NCI-H1694 (cell line): ENCODE measurements at places on chromosomes 1 and 21.

DNA sequence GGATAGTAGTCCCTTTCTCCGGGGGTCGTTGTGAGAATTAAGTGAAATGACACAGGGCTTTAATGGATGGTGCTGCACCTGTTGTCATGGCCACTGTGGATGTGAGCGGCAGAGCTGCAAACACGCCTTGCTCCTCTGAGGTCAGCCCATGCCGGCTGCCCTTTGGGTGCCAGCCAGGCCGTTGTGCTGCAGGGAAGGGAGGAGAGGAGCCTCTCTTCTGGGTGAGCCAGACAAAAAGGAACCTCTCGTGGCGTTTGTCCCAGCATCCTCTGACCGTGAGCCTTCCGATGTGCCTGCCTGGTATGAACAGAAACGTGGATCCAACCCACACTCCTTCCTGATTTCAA, 383.0 kb upstream of the VAMP3 start:
- no peak for DNase-seq

DNA sequence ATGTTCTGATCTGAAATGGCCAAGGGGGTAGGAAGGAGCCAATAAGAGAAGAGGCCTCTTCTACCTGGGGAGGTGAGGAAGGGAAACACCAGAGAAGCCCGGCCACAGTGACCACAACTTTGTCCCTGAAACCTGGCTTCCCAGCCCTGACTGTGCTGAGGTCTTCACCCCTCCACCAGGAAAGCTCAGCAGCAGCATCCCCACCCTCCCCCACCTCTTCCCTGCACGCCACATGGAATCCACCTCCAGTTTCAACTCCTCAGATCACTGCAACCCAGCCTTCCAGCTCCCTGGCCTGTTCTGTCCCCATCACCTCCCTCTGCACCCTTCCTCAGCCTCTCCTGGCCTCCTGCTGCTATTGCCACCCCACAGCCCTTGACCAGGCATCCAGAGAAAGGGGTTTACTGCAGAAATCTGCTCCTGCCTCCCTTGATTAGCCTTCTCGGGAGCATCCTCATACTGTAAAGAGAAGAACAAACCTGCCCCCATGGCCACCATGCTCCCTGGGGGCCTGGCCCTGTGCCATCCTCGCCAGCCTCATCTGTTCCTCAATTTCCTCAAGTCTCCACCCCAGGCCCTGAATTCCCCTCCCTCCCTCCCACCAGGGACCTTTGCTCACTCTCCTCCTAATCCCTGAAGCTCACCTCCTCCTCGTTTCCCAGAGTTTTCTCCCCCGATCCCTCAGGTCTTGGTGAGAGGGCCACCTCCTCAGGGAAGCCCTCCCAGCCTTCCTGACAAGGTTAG, 450.9 kb downstream of the MATN1 start:
- no peak for DNase-seq

DNA sequence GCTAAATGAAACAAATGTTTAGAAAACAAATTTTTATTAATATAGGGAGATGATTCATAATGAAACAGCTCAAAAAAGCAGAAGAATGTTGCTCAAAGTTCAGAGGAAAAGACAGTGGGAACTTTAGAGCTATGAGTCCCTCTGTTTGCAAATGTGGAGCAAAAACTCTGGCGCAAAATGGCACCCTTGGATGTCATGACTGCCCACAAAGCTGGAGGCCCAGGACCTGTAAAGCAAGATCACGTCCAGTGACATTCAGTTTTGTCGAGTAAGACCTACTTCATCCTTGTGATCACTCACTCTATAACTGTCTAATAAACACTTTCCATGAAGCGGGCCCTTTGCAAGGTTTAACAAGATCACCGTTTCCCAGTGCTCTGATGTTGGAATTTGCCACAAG, 9.1 kb upstream of the EXO1 start:
- DNase-seq: no peak

DNA sequence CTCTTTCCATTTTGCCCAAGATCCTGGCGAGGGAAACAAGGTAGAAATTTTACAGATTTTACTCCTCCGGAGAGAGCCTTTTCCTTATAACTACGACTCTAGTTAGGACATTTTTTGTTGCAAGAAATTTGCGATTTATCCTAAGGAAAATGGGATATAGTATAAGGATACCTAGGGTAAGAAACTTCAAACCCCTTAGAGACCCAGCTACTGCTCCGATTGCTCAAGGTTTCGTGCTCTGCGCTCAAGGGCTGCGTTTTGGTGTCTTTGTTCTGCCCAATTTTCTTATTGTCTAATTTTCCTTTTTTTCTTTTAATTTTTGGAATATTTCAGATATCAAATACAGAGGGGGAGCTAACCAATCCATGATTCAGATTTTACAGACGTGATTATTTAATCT, 1.5 kb downstream of the TTC3 start:
- DNase-seq: no peak

- DNase-seq: no peak
Observed at GRCh38 chr1:54161495-54162168, 8.8 kb upstream of the CDCP2 start.

- no peak for DNase-seq
Observed at GRCh38 chr1:159877695-159878444, 15.4 kb upstream of the VSIG8 start.

DNA sequence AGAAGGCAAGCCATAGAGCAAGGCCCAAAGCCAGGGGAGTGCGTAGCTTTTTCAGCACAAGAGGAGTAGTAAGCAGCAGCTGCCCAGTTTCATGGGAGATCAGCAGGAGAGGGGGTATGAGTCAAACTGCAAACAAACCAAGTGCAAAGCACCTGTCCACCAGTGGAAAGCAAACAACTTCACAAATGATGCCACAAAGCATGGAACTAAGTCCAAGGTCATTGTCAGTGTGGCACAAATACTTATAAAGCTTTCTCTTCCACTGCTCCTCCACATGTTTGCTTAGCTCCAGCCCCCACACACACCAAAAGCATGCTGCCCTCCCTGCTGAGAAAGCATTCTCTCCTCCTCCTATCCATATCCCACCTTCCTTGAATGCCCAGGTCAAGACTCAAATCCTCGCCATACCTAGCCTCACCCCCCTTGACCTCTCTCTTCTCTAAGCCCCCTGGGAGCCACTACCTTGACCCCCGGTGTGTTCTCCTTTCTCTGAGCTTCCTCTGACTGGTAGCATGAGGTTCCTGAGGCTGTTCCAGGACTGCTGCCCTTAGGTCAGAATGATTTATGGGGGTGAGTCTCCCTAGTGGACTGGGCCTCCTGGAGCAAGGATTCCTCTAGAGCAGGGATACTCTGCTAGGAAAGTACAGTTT, 70.4 kb downstream of the DMAP1 start:
- no peak for DNase-seq

DNA sequence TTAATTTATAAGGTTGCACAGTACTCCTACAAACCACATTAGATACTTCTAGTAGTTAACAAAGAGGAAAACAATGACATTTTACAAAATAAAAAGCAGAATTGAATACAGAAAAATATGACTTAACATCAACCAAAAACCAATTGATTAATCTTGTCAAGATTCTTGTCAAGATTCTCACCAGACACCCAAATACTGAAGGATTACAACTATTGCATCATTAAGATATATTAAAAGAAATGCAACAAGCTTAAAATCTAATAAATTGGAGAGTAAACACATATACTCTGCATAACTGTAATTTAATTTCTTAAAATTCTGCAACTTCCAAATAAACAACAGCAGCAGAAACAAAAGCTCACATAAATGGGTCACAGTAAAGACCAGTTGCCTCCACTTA, 4.7 kb downstream of the WLS start:
- DNase-seq: no peak

GRCh38 chr1:69483246-69483645, 84.5 kb upstream of the LRRC7 start:
- no peak for DNase-seq

- no peak for DNase-seq
Observed at GRCh38 chr1:44323947-44324346, 31.1 kb downstream of the ERI3 start.

- no peak for DNase-seq
Observed at GRCh38 chr21:44944596-44944995, 4.8 kb downstream of the SLX9 start.

- no peak for DNase-seq
Observed at GRCh38 chr1:47590523-47591225, 152.8 kb downstream of the FOXD2 start.

DNA sequence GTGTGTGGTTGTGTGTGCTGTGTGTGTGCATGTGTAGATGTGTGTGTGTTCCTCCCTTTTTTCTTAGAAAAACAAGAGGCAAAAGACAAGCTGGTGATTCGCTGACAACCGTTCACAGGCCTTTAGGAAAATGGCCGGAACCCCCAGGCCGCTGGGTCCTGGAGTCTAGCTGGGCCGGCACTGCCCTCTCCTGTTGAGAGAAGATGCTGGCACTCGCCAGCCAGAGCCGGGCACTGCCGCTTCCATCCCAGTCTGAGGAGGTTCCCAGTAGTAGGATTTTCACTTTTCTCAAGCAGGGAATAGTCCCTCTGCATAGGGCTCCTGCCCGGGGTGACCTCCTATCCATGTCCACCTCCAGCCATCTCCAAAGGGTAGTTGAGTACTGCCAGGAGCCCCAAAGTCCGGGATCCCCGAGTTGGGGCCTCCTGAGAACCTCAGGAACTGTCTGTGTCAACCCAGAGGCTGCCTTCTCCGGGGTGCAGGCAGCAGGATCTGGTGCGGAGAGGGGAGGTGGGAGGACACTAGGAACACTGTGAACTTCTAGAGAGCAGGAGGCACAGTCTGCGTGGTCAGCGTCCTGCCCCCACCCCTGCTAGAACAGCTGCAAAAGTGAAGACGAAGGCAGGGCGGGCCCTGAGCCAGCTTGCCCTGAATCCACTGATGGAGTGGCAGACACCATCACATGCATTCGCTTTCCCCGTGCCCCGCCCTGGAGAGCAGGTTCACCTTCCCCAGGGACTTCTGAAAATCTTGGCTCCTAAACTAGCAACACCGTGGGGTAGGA, 44.1 kb upstream of the ARHGEF16 start:
- DNase-seq: peak; percentile 5

- DNase-seq: no peak
Observed at GRCh38 chr1:3514404-3514803, 59.9 kb downstream of the ARHGEF16 start.

GRCh38 chr1:4549930-4550329, 104.5 kb upstream of the AJAP1 start:
- DNase-seq: no peak

DNA sequence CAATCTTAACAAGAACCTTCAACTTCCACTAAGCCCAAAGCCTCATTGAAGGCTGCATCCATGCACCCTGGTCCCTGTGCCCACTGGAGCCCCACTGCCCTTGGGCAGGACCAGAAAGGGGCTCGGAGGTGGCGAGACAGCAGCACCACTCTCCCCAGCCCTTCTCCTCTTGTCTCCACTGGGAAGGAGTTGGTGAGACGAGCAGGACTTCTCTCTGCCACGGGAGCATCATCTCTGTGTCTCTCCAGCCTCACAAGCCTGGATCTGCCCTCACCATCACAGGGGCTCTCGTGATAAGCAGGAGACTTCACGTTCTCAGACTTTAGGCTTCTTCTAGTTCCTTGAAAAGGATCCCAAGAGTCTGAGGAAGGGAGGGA, 7.2 kb upstream of the ETV3L start:
- DNase-seq: no peak

GRCh38 chr1:85296980-85297379, 20.5 kb upstream of the BCL10 start:
- no peak for DNase-seq

- no peak for DNase-seq
Observed at GRCh38 chr1:92859400-92860039, 27.7 kb downstream of the RPL5 start.

- DNase-seq: no peak
Observed at GRCh38 chr1:201511941-201512539, 5.1 kb upstream of the CSRP1 start.

GRCh38 chr1:236282425-236282716, 613 bp upstream of the ERO1B start:
- DNase-seq: no peak

DNA sequence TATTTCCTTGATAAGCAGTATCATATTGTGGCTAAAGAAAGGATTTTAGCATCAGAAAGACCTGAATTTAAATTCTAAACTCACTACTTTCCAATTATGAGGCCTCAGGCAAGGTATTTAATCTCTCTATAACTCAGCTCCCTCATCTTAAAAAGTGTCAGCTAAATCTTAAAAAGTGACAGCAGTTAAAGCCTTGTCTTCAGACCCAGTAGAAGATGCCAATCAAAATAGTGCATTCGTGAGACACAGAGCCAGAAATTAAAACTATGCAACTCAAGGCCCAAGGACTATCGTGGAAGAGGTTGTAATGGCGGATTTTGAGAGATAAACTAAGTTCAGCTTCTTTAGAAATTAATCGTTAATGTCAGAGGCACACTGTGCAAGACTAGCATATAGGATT, 677.5 kb upstream of the BRINP3 start:
- DNase-seq: no peak

DNA sequence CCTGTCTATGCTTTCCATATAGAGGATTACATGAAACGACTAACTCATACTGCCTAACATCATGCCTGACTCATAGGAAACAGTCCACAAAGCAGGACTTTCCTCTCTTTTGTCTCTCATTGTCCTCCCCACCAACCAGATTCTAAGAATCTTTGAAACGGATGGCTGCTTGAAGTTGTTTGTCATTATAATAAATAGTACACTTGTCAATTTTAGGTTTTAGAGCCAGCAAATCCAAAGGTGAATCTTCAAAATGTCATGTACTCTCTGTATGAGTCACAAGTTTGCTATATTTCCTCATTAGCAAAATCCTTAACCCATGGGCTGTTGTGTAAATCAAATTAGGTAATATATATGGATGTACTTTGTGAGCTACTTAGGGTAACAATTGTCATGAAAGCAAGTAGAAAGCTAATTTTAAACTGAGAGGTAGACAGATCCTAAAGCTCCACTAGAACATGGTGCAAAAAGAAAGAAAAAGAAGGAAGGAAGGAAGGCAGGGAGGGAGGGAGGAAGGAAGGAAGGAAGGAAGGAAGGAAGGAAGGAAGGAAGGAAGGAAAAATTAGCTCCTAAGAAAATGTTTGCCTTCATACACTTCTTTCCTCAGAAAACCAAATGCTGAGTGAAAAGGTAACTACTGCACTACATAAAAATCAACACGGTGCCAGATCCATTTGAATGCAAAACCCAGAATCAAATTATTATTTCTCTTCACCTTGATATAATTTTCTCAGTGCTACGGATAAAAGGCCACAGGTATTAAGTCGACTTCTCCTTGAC, 129.5 kb upstream of the PRMT6 start:
- no peak for DNase-seq

DNA sequence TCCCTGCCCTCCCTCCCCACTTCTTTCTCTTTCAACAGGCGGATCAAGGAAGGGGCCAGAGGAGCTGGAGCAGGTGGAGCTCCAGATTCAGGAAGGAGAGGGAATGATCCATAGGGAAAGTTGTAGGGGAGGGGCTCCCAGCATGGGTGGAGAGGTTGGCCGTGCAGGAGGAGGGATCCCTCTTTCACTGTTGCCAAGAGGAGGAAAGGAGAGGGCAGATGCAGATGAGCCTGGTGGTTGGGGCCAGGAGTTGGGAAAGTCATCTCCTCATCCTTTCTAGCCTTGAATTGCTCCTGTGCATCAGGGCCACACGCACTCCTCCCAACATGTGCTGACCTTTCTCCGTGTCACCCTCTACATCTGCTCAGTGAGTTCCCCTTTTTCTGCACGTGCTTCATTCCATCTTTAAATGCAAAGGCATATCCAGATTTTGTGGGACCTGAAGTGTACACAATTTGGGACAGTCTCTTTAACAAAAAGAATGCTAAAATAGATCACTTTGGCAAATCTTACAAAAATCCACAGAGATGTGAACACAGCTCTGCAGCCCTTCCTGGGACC, 32.4 kb downstream of the ZBTB18 start:
- no peak for DNase-seq

GRCh38 chr1:145824499-145824842, 471 bp downstream of the POLR3C start:
- DNase-seq: no peak

- DNase-seq: no peak
Observed at GRCh38 chr1:59276439-59276851, 20.4 kb upstream of the FGGY start.
